ENCODE measurements at places on chromosomes 7 and 10. TPM values are rescaled to one million over a fixed set of nuclear protein-coding genes. Genes with fewer than 3 reads are reported as not detected.
A peak's percentile ranks its signal among the peaks of the same experiment; 100 is the strongest.

GRCh38 chr7:119545118-119545517, 727.9 kb upstream of the KCND2 start:
- no peak for DNase-seq

- no peak for DNase-seq
Observed at GRCh38 chr7:87648316-87648715, 20.1 kb downstream of the RUNDC3B start.

- DNase-seq = no peak
Observed at GRCh38 chr10:78365694-78366093, 332.0 kb downstream of the RPS24 start.

TMEM178B gene
- 0.03 TPM for total RNA-seq

DNA sequence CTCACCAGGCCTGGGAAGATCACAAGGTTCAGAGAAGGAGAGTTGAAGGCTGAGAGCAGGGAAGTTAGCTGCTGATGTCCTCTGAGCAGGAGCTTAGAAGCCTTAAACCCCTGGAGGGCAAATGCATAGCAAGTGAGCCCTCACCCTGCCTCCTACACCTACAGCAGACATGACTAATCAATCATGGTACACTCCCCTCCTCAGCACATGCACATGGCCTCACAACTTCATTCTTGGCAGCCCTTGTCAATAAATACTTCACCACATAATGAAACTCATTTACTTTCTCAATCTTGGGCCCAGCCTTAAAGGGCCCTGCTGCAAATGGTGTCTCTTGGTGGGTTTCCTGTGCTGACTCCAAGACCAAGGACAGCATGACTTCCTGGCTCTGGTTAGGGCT, 12.9 kb downstream of the MMRN2 start:
- DNase-seq = no peak

DNA sequence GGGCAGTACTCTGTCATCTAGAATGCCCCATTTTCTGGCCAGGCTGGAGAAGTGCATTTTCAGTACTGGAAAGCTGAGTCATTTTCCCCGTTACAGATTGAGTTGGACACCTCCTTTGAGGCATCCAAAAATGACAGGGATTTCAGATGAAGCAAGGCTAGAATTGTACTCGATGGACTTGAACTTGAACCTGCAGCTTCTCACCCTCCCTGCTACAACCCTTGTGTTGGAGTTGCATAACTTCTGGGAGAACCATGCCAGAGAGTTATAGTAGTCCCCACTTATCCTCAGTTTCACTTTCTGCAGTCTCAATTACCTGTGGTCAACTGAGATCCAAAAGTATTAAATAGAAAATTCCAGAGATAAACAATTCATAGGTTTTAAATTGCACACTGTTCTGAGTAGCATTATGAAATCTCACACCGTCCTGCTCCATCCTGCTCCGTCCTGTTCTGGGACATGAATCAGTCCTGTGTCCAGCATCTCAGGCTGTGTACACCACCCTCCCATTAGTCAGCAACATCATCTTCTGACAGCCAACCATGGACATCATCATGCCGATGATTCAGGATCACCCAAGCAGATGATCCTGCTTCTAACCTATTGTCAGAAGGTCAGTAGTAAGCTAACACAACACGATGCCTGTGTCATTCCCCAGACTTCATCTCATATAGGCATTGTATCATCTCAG, 363.7 kb downstream of the DPP6 start:
- no peak for DNase-seq

- no peak for DNase-seq
Observed at GRCh38 chr7:81445462-81445861, 324.4 kb downstream of the HGF start.

DNA sequence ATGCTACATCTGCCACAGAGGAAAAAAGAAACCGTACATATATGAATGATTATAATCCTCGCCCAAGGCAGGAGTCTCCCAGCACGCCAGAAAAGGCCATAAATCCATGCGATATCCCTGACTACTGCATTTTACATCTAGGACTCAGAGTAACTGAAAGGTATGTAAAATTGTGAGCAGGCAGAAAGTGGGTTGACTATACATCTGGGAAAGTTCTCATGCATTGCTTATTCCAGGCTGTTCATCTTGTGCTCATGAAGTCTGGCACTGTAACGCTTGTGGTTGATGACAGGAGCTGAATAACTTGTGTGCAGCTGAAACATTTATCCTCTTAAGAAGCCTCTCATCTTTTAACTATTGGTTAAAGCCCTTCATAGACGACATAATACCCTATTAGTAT, 193.4 kb upstream of the STEAP4 start:
- no peak for DNase-seq

C10orf71 gene
- total RNA-seq = not detected

DNA sequence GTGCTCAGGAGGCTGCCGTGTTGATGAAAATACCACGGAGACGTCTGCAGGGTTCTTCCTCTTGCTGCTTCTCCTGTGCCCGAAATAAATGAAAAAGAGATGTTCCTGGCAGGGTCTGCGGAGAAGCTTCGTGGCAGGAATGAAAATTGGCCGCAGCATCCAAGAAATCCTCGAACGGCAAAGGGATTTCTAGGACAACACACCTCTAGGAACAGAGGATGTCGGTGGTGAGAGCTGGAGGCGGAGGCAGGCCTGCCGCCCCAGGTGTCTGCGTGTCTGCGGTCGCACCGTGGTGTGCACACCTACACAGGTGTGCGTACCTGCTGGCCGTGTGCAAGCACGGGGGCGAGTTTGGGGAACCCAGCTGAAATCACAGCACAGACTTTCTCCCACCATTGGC, 43.4 kb downstream of the TMEM130 start:
- DNase-seq = no peak

PAX4 gene
- total RNA-seq = not detected

GRCh38 chr7:33079096-33079495, 16.5 kb upstream of the NT5C3A start:
- DNase-seq = no peak

DNA sequence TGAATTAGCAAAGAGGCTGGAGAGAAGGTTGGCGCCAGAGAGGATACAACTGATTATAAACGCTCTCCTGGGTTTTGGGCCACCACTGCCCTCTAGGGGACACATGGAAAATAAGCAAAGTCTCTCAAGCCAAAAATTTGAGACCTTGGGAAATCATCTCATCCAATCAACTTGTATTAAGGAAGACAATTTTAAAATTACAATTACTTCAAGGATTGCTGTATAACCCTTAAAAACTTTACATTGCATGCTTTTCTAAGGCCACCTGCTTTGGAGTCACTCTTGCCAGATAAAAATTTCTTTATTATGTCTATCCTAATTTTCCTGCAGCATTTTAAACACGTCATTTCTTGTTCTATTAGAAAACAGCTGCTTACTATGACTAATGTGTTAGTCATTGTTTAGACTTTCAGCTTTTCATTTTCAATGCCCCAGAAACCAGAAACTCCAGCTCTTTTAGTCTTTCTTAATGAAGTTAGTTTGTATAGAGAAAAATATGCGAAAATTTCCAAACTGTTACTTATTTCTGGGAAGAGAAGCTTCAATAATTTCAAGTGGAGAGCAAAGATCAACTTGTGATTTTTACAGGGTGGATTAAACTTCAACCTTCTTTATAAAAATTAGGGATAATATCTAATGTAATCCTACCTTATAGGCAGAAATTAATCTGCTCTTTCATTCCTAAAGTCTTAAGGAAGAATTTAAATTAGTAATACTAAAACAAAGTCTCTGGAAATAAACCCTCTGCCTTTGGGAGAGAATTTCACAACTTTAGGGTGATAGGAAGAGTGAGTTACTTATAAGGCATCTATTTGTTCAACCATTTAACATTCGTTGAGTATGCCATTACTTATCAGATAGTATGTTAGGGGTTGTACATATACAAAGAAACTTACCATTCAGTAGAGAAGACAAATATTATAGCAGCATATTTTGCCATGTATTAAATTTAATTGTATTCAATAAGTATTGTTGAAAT, 20.6 kb upstream of the RHOBTB1 start:
- peak; percentile 22 for DNase-seq

OR2A7 gene
- 2.7 TPM for total RNA-seq

H2AZ2 gene
- total RNA-seq = 197 TPM

- no peak for DNase-seq
Observed at GRCh38 chr10:34244756-34245484, 570.2 kb downstream of the PARD3 start.

DNA sequence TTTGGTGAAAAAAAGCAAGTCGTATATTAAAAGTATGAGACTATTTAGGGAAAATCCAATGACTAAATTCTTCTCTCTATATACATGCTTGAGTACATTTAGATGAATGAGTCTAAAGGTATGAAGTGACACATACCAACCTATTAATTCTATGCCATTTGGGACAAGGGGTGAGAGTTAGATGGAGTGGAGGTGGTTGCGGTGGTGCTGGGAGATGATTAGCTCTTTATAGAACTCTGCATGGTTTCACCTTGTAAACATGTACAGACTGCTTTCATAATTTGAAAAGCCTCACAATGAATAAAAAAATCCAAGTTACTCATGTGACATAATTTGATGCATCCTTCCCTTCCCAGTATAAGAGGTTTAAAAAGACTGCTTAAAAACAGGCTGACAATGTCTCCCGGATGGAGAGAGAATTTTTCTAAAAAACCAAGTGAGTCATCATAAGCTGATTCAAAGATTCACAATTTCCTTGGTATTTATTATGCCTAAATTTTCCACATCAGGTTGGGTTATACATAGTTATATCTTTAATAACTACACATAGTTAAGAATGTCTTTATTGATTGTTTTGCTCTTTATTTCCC, 572.8 kb downstream of the REEP3 start:
- no peak for DNase-seq

ZNF316 gene
- 49.3 TPM for total RNA-seq

GRCh38 chr7:139095194-139095659, 14.3 kb downstream of the ZC3HAV1 start:
- peak; percentile 69 for DNase-seq

GOLGA7B gene
- 5.1 TPM for total RNA-seq

DNA sequence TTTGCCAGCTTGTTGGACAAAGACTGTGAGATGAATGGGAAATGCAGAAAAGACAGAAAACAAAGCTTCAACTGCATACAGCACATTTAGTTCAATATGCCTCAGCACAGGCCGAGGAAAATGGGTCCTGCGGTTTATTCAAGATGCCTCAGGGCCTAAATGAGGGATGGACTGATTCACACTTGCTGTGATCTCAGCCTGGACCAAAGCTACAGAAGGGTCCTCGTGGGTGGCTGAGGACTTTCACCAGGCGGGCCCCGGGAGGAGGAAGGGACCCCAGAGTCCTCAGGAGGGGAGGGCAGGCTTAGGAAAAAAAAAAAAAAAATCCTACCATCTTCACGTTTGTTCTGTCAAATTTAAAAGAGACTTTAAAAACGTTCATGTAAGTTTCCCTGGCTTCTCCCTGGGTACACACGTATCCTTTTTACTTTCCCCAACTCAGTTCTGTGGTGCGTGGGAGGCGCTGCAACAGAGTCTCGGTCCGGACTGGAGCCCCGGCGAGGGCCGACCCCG, 624 bp upstream of the ZNF783 start:
- DNase-seq = no peak

PON3 gene
- total RNA-seq = not detected

DNA sequence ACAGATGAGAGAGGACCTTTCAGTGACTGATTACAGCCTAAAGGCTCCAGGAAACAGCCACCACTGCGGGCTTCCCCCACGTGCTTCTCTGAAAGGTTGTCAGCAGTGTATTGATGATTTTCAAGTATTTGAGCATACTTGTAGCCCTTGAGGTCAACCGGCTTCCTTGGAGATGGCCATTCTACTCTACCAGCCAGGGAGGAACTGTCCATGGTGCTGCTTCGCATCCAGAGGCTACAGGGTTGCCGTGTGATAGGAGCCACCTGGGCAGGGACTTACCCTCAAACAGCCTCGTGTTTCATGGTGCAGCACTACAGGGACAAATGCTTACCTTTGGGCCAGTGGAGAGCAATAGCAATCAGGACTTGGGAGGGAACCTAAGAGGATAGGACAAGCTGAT, 179.5 kb downstream of the DPP6 start:
- DNase-seq = no peak

- DNase-seq = no peak
Observed at GRCh38 chr7:32266932-32267475, 196.8 kb upstream of the PDE1C start.

GRCh38 chr7:108328174-108328651, 128.0 kb downstream of the NRCAM start:
- DNase-seq = no peak

- DNase-seq = no peak
Observed at GRCh38 chr7:37095122-37095521, 353.5 kb downstream of the ELMO1 start.
